ENCODE measurements at places on chromosomes 7 and 10.
A peak's percentile ranks its signal among the peaks of the same experiment; 100 is the strongest.

GRCh38 chr10:125778556-125778955 lies 2.9 kb upstream of the MMP21 start:
- no peak for DNase-seq

DNA sequence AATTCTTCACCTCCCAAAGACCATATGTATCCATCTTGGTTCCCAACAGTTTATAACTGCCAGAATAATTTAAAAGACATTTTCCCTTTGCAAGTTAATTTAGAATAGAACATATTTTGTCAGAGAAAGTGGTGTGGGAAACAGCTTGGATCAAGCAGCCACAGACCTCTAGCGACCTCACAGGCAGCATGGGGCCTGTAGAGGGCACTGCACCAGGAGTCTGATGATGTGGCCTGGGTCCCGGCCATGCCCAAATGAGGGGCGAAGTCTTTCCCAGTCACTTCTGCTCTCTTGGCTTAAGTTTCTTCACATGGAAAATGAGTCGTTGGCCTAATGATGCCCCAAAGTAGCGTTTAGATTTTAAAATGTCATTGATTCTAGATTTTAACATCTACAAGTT lies 243.2 kb downstream of the SDK1 start:
- DNase-seq = no peak

DNA sequence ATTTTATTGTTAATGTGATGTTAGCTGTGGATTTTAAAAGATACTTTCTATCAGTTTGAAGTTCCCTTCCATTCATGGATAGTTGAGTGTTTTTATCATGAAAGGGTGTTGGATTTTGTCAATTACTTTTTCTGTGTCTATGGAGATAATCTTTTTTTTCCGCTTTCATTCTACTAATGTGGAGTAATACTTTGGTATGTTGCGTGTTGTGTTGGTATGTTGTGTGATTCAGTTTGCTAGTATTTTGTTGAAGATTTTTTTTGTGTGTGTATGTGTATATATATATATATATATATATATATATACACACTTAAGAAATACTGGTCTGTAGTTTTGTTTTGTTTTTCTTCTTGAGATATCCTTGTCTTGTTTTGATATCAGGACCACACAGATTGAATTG lies 100.3 kb downstream of the CCSER2 start:
- no peak for DNase-seq

DNA sequence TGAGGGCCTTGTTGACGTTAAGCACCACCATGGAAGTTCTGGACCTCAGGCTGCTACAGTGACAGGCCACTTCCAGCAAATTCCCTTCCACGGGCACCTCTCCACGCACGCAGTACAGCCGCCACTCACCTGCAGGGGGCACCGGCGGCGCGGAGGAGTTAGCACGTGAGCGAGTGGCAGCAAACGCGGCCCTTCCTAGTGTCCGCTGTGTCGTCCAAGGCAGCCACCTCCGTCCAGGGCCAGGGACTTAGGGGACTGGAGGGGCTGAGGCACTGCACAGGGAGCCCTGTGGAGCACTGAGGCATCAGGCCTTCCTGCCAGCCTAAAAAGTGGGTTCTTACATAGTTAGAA lies 164.4 kb downstream of the SVIL start:
- no peak for DNase-seq

DNA sequence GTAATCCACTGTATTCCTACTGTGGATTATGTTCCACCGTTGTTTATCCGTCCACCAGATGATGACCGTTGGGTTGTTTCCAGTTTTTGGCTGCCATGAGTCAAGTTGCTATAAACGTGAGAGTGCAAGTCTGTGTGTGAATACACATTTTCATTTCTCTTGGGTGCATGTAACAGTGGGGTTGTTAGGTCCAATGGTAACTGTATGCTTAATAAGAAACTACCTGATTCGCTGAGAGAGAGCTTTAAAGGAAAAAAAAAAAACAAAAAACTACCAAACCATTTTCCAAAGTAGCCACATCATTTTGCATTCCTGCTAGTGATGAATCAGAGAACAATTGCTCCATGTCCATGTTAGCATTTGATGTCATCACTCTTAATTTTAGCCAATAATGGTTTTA lies 15.9 kb downstream of the UBN2 start:
- peak; percentile 50 for DNase-seq

DNA sequence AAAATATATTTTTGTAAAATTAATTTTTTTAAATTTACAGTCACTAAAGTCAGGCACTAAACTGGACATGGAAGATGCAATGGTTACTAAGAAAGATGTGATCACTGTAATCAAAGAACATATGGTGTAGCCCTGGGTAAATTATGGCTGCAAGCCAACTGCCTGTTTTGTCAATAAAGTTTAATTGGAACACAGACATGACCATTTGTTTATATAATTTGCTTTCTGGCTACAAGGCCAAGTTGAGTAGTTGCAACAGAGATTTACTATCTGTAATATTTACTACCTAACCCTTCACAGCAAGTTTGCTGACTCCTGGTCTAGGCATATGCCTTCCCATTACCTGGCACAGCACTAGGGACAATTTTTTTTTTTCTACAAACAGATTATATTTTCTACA lies 448.9 kb downstream of the ADRA2A start:
- DNase-seq = no peak

DNA sequence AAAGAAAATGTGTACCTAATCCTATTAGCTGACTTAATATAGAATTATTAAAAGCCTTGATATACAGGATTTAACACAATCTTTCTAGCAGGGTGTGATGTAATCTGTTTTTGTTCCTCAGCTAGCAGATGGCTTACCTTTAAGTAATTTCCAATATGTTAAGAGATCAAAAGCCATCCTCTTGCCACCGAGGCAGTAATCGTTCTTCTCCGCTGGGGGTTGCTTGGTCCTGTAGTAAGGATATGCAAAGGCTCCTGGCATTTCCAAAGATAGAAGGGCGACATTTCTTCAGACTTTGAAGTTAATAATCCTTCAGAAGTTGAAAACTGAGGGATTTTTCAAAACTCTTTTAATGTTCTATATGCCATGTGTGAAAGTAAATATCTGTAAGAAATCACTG lies 156.4 kb downstream of the FZD1 start:
- no peak for DNase-seq

- peak; percentile 22 for DNase-seq
These were observed 253.2 kb upstream of the FZD8 start for GRCh38 chr10:35895331-35895730.

DNA sequence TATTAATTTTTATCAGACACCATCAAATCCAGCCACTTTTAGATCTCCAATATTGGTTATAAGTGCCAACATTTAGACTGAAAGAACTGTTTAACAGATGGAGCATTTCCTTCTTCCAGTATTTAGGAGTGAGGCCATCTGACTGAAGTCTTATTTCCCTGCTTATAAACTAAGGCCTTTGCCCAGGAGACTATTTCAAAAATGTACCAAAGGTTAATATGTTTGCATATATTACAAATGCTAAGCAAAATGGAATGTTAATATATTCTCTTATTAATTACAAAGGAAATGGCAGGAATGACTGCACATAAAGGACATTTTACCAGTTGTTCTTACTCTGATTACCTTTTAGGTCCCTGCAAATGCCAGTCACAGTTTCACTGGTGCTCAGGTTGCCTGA lies 238.9 kb upstream of the PLXNA4 start:
- DNase-seq = no peak

DNA sequence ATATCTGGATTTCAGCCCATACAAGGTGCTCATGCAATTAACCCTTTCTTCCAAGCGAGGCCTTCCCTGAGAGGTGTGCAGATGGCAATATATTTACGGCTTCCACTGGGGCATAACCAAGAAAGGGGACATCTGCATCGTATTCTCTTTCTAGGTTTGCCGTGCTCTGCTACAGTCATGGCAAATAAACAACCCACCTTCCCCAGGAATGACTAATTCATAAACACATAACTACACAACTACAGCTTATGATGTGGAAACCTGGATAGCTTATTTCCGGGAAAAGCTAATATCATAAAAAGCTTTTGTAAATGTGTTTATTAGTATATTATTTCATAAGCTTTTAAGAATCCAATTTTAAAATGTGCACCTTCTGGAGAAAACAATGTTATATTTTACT lies 120.0 kb downstream of the CAMK1D start:
- DNase-seq = no peak

GRCh38 chr7:41478187-41478586 lies 224.7 kb downstream of the INHBA start:
- DNase-seq = no peak

DNA sequence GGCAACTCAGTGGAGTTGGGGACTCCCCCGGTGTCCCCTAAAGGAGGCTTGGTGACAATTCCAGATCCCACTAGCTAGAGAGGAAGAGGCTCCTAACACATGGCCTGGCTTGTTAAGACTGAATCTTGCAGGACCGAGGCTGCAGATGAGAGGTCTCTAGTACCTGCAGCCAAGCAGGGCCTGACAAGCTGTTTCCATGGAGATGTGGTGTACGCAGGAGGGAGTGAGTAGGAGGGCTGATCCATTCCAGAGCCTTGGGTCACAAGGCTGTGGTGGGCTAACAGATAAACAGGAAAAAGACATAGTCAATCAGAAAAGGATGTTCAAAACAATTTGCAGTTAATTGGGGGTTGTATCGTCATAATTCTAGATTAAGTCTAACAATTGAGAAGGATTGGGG lies 77.3 kb upstream of the MKLN1 start:
- no peak for DNase-seq

GRCh38 chr10:22823109-22823508 lies 104.7 kb upstream of the ARMC3 start:
- DNase-seq = peak; percentile 62

DNA sequence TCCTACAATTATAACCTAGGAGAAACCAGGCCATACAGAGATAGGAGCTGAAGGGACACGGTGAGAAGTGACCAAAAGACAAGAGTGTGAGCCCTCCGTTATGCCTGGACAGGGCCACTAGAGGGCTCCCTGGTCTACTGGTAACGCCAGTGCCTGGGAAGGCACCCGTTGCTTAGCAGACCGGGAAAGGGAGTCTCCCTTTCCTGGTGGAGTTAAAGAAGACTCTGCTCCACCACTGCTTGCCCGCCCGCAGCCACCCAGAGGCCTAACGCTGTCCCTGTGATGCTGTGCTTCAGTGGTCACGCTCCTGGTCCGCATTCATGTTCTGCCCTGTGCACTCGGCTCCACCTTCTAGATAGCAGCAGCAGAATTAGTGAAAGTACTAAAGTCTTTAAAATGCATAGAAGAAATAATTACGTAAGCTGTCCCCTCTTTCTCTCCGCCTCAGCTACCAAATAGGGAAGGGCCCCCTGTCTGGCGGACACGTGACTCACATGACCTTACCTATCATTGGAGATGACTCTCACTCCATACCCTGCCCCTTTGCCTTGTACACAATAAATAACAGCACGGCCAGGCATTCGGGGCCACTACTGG lies 34.8 kb downstream of the GRID2IP start:
- peak; percentile 84 for DNase-seq

DNA sequence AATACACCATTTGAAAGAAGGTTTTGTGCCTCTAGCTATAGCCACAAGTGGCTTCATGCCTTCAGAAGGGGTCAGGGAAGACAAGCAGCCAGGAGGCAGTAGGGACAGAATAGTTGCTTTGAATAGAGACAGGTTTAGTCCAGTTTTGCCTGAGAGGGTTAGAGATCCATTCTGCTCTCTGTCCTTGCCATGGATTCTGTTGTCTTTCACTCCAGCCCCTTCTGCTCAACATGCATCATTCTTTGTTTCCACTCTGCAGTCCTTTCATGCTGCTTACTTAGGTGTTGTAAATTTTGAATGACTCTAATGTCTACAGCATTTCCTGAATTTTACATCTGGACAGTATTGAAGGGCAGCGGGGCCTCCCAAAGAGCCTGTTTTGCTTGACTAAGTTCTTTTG lies 60.3 kb downstream of the CNTNAP2 start:
- DNase-seq = no peak

GRCh38 chr7:93006480-93007095 lies 111.2 kb downstream of the SAMD9 start:
- no peak for DNase-seq

DNA sequence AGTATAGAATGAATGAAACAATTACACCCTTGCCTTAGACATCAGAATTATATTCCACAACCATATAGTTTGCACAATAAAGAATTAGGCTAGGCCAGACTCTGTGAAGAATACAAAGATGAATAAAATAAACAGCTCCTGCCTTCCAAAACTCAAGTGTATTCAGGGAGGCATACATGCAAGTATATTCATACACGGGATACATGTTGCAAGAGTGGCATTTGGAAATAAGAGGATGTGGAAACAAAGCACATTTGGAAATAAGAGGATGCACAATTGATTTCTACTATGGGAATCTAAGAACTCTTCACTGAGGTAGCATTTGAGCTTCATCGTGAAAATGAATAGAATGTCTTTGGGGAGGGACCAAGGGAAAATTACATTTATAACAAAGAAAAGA lies 27.0 kb upstream of the TMEM26 start:
- DNase-seq = no peak

DNA sequence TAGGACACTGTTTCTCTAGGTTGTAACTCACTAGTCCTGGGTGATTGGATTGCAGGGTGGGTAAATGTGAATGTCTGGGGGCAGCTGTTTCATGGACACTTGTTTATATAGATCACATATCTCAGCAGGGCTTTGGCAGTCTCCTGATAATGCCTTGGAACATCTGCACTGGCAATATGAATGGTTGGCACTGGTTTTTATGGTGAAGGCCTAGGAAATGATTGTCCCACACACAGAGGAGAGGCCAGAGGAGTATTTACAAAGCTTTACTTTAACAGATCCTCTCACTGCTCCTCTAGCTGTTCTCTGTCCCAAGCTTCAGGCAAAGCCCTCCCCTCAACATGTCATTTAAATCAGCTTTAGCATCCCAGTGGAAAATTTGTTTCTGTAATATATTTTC lies 171.3 kb upstream of the STEAP4 start:
- no peak for DNase-seq

DNA sequence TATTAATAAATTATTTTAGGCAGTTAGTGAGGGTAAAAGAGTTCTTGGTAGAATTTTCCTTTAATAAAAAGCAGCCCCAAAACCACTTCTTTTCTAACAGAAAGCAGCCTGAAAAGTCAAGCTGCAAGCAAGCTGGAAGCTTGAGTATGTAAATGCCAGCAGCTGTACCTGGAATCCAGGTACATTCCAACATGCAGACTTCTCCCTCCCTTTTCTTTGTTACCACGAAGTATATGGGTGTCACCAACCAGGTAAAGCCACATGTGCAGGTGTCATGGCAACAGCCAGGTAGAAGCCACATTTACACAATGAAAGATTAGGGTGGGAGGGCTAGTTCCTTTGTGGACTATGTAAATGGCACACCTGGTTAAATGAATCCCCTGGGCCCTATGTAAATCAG lies 114.6 kb downstream of the EPC1 start:
- DNase-seq = no peak

- no peak for DNase-seq
These were observed 44.8 kb downstream of the HDAC9 start for GRCh38 chr7:18540396-18540795.

- no peak for DNase-seq
These were observed 94.4 kb downstream of the STRA8 start for GRCh38 chr7:135328053-135328452.

DNA sequence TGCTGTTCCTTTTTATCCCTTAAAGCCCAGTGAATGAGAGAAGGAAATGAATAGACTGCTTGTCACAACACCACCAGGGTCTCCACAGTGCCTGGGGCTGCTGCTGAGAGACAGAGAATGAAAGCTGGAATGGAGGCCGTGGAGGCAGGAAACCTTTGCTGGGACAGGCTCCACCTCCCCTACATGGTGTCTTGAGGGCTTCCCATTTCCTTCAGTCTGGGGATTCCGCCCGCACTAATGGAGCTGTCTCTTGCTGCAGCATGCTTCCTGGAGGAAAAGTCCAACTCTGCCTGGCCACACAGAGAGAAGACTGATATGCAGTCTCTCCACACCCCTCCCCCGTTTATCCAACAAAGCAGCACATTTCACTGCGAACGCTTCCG lies 54.5 kb downstream of the LRRC4 start:
- DNase-seq = no peak

Data from GM03348 (cell line).